ENCODE measurements at places on chromosomes 12 and 14.
A peak's percentile ranks its signal among the peaks of the same experiment; 100 is the strongest.

DNA sequence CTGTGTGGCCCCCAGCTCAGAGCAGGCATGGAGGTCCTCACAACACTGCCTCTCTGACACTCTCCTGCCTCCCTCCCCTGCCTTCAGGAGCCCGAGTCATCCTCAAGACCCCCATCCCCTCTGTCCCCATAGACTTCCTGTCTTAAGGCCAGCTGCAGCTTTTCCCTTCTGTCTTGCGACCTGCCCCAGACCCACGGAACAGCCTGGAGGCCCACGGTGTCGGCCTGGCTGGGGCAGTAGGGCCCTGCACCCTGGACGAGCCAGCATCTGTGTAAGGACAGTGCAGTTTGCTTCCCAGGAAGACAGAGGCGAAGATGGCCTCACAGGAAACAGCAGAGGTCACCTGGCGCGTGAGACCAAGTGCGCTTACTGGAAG lies 9.7 kb downstream of the TEDC1 start:
- DNase-seq = no peak

- DNase-seq = no peak
Observed at GRCh38 chr12:113330505-113330904, 4.4 kb downstream of the SLC8B1 start.

- DNase-seq = no peak
Observed at GRCh38 chr14:36816481-36816880, 154.8 kb downstream of the PAX9 start.

- DNase-seq = peak; percentile 64
Observed at GRCh38 chr14:54691525-54692283, 124.8 kb downstream of the SAMD4A start.

- DNase-seq = no peak
Observed at GRCh38 chr14:24673534-24674203, 39.7 kb upstream of the GZMB start.

DNA sequence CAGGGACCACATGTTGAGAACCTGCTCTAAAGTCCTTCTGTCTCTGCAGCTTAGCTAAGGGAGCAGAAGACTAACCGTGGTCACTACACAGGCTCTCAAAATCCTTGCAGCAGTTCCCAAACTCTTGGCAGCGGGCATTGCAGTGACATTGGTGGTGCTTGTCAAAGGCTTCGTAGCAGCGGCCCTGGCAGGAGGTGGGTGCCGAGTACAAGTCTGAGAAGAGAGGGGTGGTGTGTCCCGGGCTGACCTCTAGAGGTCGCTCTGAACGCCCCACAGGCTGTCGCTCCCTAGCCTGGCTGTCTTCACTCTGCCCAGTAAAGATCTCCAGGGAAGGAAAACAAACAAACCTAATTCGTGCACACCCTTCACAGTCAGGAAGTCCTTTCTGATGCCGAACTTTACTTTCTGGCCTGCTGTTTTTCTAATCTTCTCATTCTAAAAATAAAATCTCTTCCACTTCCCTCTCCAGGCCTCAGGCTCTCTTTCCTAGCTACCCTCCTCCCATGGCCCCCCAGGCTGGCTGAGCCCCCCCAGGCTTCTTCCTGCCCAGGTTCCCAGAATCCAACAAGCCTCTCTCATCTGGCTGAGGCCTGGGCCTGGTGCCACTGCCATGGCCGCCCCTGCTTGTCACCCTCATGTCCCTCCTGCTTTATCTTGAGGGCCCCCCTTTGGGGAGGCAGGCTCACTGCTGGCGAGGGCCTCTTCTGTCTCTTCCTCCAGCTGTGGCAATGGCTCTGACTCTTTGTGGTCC lies 7.7 kb downstream of the ENDOU start:
- DNase-seq = peak; percentile 88

GRCh38 chr12:2395354-2395977 lies 342.7 kb downstream of the CACNA1C start:
- peak; percentile 25 for DNase-seq

DNA sequence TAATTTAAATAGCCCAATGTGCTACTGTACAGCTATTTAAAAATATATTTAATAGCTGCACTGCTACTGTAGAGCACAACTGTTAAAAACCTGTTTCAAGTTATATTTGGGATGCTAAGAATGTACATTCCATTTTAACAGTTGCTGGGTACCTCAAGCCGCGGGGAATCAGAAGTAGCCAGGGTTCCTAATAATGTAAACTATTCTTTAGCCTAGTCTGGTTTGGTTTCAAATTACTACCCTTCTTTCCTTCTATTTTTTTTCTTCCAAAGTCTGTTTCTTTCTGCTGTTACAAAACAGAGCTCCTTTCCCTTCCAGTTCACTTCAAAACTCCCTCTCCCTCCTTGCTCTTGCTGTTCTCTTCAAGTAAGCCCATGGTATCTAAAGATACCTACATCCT lies 21.3 kb downstream of the SCAF11 start:
- peak; percentile 83 for DNase-seq

DNA sequence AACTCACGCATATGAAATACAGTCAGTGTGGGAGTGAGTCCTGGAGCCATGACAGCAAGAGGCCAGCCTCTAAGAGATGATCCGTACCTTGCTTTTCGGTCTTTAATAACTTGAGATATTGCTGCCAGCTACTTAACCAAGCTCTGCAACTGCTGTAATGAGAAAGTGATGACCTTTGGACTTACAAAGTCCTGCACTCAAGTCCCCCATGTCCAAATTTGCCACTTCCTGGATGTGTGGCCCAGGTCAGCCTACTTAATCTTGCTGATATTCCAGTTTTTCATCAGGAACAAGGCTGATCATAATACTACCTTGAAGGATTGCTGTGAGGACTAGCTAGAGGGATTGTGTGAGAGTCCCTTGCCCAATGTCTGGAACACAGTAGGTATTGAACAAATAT lies 33.8 kb upstream of the DUSP6 start:
- DNase-seq = no peak

- DNase-seq = no peak
Observed at GRCh38 chr14:91232052-91232451, 12.5 kb downstream of the GPR68 start.

GRCh38 chr14:62908506-62908905 lies 136.8 kb downstream of the KCNH5 start:
- DNase-seq = no peak

DNA sequence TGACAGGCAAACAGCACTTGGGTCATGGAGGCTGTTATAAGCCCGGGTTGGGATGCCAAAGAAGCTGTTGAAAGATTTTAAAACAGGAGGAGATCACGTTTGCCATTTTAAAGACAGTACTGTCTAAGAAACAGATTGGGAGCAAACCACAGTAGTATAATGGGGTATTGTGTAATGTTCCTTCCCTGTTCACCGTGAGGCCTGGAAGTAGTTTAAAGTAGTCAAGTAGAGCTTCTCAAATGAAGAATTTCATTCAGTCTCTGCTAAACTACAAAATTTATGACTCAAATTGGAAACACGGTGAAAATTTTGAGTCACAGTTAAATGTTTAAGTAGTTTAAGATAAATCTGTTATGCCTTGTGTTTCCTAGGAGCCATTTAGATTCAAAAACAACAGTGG lies 35.8 kb downstream of the ATP2A2 start:
- DNase-seq = peak; percentile 92

GRCh38 chr14:69013943-69014782 lies 35.1 kb upstream of the ACTN1 start:
- peak; percentile 35 for DNase-seq

GRCh38 chr12:46493150-46493833 lies 120.7 kb upstream of the SLC38A2 start:
- no peak for DNase-seq

- DNase-seq = no peak
Observed at GRCh38 chr12:1006255-1006654, 15.2 kb downstream of the ERC1 start.
